ENCODE measurements at places on chromosomes 1 and 21.

- no peak for DNase-seq
These were observed 344.9 kb downstream of the ADGRL2 start for GRCh38 chr1:82145656-82146055.

- DNase-seq: peak; percentile 57
These were observed 1164.4 kb upstream of the ADGRL4 start for GRCh38 chr1:80170811-80171485.

- DNase-seq: no peak
These were observed 24.5 kb upstream of the EPHA2 start for GRCh38 chr1:16180291-16180824.

DNA sequence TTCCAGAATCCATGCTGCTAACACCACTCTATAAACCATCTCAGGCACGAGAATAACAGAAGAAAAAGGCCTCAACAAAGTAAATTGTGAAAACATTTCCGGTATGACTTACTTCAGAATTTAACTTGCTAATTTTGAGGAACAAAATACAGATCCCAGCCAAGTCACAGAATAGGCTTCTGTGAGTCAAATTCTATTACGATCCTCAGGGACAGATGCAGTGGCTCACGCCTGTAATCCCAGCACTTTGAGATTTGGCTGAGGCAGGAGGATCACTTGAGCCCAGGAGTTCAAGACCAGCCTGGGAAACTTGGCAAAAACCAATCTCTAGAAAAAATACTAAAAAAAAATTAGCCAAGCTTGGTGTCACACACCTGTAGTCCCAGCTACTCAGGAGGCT, 8.8 kb upstream of the CCDC27 start:
- no peak for DNase-seq

- DNase-seq: no peak
These were observed 52.1 kb upstream of the KANK4 start for GRCh38 chr1:62371375-62371774.

- DNase-seq: no peak
These were observed 20.4 kb downstream of the RNF19B start for GRCh38 chr1:32944180-32944579.

GRCh38 chr1:151514366-151514765, 3.2 kb downstream of the CGN start:
- DNase-seq: no peak

DNA sequence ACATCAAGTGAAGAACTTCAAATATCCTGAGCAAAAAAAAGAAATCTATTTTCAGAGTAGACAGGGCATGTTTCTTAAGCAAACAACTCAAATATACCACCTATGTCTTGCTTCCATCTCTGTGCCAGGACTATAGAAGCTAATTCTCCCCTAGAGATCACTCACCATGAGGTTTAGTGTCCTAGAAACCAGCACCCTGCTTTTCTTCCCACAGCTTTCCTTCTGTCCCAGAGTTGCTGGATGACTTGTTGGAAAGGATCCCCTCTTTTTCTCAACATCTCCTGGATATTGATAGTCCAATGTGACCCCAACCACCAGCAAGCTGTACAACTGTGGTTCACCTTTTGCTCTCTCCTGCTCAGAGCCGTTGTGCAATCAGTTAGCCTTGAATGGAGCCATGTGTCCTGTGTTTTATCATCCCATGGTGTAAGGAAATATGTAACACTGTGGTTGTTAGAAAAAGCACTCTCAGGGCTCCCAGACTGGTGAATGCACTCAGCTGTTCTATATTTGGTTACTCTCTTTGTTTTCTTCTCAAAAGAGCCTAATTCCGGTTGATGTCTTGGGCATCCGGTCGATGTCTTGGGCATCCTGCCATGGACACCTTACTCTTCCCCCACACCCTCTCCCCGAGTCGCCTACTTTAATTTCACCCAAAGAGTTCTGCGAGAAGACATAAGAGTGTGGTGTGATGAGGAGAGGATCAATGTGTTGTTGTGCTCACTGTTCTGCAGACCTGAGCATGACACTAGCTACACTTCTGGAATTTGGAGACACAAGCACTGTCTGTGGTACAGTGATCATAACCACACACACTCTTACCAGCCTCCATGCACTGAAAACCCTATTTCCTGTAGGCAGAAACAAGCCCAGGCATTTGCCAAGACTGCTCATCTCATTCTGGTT, 1.7 kb downstream of the TNFSF4 start:
- DNase-seq: no peak

GRCh38 chr1:111943066-111943465, 46.4 kb downstream of the KCND3 start:
- DNase-seq: no peak

GRCh38 chr1:219710529-219711194, 97.8 kb upstream of the ZC3H11B start:
- no peak for DNase-seq

- DNase-seq: no peak
These were observed 17.2 kb upstream of the C8A start for GRCh38 chr1:56837244-56837939.

DNA sequence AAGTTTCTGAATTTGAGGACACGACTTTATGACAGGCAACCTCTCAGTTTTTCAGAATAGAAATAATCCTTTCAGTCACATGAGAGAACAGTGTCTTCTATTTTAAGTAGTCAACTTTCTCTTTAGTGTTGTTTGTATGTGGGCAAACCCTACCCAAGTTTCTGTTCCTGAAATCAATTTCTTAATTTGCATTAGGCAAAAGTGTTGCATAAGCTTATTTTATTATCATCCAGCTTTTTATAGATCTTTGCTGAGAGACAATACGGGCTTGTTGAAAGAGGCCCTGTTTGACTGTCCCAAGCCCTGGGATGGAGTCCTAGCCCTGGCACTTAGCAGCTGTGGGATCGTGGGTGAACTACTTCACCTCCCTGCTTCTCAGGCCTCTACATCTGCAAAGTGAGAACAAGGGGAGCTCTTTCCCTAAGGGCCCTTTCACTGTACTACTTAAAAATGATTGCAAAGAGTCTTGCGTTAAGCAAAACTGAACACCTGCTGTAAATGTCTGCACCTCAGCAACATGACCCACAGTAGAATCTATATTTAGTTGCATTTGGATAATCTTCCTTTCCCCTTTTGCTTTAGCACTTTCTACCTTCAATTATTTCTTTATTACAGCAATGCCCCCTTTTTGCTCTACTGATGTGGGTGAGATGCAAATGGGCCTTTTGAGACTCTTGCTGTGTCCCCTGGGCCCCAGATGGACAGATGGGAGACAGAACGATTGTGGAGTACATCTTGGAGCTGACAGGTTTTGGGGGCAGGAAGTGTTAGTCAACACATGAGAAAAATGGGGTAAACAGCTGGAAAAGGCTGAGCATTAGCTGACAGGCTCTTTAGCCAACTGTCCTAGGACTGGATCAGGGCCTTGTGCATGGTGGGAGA, 41.0 kb upstream of the SCAF4 start:
- no peak for DNase-seq

DNA sequence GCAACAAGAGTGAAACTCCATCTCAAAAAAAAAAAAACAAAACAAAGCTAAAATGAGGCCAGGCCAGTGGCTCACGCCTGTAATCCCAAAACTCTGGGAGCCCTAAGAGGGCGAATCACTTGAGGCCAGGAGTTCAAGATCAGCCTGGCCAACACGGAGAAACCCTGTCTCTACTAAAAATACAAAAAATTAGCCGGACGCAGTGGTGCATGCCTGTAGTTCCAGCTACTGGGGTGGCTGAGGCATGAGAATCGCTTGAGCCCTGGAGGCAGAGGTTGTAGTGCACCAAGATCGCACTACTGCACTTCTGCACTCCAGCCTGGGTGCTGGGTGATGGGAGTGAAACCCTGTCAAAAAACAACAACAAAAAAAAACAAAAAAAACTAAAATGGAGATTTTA, 191.2 kb upstream of the SGIP1 start:
- DNase-seq: no peak

DNA sequence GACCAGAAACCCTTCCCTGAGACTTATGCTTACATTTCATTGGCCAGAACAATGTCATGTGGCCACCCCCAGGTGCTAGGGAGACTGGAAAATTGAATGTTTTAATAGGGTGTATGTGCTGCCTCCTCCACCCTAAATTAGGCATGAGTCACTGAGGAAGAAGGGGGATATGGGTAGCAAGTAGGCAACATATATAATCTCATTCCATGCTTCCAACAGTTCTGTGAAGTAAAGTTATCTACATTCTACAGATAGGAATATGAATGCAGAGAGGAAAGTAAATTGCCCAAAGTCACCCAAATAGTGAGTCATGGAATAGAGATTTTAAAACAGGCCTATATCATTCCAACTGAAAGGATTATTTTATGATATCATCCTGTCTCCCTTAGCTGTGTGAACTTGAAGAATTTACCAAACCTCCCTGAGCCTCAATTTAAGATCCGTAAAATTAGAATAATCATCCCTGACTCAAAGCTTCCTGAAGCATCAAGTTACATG, 168.6 kb upstream of the FGGY start:
- DNase-seq: no peak

DNA sequence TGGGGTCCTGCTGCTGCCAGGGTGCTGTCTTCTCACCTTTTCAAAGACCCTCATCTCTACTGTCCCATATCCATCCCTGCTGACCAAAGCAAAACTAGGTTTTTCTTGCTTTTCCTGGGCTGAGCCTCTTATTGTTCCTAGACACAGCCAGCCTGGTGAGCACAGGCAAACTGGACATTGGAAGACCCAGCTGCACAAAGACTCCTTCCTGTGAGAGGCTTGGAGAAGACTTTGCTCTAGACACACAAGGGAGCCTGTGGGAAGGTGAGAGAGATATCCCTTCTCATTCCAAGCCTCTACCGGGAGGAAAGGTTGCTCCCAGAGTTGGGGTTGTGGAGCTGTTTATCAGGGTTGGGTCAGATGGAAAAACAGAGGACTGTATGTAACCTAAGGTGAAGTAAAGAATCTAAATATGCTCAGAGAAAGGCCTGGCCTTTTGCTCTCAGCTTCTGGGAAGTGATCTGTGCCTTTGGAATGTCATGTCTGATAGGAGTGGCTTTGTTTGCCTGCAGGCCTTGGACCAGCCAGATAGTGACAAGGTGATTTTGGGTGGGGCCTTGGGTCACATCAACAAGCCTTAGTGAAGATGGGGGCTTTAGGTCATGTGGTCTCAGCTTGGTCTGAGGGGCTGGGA, 87.6 kb upstream of the RUNX1 start:
- no peak for DNase-seq

DNA sequence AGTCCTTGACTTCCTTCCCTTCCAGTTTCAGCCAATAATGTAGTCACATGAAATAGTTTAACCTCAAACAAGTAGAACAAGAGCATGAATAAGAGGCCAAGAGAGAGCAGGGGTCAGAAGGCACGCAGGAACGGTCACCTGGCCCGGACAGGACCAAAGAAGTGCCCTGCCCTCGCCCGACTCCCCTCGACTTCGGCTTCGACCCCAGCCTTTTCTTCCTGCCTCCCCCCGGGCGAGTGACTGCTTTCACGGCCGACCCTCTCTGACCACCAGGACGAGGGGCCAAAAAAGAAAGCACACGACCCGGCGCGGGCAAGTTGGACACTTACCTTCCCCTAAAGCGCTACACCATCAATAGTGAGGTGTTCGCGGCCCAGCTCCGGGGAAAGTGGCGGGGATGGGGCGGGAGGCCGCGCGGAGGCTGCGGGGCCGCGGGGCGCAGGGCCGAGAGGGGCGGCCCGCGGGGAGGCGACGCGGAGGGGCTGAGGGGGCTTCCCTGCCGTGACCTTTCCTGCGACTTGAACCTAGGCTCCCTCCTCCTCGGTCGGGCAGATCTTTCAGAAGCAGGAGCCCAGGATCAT, 519 bp downstream of the RERE start:
- DNase-seq: peak; percentile 78

DNA sequence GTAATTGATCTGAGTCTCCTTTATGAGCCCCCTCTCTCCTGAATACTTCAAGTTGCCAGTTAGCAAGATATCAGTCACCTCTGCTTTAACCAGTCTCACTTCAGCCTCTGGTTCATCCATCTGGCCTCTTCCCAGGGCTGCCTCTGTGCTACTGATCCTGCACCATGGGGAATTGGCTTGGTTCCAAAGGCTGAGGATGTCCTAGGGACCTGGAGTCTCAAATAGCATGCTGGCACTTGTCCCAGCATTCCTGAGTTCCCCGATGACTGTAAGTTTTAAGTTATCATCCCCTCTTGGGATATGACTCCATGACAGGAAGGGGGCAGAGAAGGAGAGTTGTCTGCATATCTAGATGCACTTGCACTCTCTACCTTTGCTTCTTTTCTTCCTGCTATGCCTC, 252.0 kb downstream of the PTBP2 start:
- DNase-seq: no peak

DNA sequence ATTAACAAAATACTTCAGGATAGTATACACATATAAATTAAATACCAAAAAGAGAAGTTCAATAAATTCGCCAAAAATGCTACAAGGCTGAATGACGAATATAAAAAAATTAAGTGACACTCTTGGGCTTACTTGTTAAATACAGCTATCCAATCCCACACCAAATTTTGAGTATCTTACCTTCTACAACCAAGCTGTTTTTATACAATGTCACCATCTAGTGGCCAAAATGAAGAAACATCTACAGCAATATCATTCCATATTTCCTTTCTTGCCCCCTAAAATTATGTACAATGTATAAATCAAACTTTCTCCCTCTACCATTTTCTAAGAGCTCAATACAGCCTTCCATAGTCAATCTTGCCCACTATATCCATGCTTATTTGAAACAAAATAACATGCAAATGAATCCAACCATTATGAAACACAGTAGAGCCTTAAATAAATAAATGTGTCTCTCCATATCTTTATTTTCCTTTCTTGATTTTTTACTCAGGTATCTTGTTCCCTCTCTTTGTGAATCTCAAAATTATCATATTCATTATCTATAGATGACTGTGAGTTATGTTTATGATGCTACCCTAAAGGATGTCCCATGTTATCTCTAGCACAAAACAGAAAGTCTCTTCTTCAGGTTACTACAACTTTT, 86.3 kb downstream of the ACBD6 start:
- DNase-seq: no peak

DNA sequence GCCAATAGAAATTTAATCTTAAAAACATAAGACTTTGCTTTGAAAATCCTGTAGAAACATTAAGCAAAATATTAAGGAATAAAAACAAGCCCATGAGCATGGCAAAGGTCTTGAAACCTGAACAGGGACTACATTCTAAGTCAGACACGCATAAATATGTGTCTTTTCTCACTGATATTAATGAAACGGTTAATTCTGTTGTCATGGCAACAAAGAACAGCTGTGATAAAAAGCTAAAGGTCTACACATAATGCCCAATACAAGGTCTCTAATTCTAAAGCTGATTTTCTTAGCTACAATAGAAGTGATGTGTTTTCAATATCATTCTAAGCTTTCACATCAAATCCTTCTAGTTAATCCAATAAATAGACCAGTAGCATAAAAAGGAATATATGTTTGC, 331.7 kb downstream of the PTBP2 start:
- DNase-seq: no peak

DNA sequence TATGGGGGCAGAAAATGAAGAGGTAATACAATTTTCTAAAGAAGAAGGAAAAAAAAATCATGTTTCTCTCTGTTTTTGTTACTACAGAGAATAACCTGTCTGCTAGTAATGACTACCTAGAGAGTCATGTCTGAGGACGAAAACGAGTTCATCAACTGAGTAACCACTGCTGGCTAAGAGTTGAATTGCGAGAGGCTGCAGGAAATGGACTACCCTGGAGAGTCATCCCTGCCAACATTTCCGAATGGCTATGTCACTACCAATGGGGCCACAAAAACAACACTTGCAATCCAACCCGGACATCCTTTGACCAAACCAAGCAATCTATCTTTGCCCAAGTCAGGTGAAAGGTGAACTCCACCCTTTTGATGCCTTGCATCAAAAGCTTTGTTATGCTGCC, 120.6 kb downstream of the FCRL5 start:
- no peak for DNase-seq
